Kidney epithelial cell (primary cell): ENCODE measurements at places on chromosomes 6 and 20. TPM values are rescaled to one million over a fixed set of nuclear protein-coding genes. Genes with fewer than 3 reads are reported as not detected.

DNA sequence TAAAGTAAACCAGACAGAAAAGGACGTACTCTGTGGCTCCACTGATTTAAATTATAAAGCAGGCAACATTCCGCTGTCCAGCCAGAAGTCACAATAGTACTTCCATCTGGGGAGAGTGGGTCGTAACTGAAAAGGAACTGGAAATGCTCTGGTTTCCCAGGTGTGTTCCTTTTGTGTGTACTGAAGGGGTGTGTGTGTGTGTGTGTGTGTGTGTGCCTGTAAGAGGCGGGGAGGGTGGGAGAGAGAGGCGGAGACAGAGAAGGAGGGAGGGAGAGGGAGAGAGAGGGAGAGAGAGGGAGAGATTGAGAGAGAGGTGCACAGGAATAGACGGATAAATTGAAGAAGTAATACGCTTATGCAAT, 178.4 kb upstream of the ZNF184 start:
- DNase-seq = no peak

GRCh38 chr20:51517839-51518238, 24.7 kb downstream of the NFATC2 start:
- no peak for DNase-seq

- no peak for DNase-seq
Measured at GRCh38 chr6:15143540-15143939, 102.3 kb upstream of the JARID2 start.

DNA sequence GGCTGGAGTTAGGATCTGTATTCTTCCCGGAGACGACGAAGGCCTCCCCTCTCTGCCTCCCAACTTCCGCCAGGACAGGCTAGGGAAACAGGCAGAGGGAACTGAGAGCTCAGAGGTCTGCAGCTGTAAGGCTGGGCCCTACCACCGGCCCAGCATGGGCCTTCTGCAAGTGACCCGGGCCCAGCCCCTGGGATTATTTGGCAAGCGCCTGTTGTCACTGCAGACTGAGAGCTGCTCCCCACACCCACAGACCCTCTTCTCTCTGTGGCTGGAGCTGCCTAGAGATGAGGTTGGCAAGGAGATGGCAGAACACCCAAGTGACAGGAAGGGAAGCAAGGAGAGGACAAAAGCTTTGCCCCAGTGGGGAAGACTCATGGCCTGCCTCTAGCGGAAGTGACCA, 212.6 kb downstream of the ZDHHC14 start:
- no peak for DNase-seq

DNA sequence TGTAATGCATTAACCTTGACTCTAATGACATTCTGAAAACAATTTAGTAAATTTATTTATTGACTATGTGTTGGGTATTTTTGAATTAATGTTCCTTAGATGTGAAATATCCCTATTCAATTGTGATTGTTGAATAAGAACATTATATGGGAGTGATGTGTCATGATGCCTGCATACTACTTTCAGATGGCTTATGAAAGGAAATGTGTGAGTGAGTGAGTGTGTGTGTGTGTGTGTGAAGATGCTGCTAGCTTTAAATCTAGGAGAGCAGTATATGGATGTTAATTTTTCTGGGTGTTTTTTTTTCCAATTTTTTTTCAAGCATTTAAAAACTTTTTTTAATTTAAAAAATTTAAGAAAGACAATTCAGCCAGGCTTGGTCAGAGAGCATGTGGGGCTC, 32.5 kb upstream of the NT5E start:
- DNase-seq = no peak

GRCh38 chr20:41956338-41957074, 338.3 kb upstream of the CHD6 start:
- no peak for DNase-seq

Gene SRMS
- total RNA-seq = 0.48 TPM in 1 of 2 replicates, not detected in the other

Gene DEFB132
- total RNA-seq = not detected in 2 replicates

GRCh38 chr6:5995658-5995948, 11.1 kb downstream of the NRN1 start:
- no peak for DNase-seq

DNA sequence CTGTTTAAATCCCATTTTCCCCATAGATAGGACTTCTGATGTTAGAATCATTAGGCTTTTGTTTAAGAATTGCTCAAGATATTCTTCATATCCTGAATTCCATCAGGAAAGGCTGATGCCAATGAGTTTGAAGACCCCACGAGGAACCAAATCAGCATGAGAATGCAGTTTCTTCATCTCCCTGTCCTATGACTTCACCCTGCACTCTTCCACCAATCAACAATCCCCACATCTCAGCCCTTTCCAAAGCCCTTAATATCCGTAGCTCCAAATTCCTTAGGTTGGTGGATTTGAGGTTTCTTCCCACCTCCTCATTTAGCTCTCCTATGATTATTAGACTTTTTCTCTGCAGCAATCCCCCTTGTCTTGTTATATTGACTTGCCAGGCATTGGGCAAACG, 88.3 kb upstream of the PRND start:
- DNase-seq = no peak

Gene ZC2HC1B
- total RNA-seq = not detected in 2 replicates

Gene MTFR2
- 1.6 and 4.6 TPM in 2 replicates for total RNA-seq

DNA sequence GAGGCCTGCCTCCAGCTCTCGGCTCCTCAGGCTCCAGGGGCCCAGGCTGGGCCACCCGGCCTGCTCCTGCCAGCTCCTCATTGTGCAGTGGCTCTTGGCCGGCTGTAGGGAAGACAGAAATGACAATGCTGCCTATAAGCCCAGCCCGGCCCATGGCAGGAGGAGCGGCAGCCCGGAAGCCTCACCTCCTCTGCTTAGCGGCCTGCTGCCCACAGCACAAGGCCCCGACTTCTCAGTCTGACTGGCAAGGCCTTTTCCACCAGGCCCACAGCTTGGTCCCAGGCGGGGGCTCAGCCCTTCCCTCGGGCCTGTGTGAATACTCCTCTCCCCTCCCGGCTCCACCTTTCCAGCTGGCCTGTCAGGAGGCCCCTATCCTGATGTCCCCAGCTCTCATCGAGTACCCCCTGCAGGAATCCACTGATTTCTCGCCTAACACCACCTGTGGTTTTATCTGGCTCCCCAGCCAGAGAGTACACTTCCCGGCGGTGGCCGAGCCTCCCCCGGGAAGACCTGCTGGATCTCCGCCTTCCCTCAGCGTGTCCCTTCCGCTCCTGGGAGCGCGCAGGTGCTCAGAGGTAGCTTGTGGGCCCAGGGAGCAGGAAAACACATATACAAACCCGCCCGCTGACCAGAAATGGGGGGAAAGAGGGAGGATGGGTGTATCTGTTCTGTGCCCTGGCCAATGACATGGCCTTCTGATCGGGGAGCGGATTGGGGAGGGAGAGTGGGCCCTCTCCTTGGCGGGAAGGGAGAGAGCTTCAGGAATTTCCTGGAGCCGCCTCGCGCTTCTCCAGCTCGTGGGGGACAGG, 963 bp downstream of the DDRGK1 start:
- DNase-seq = no peak

Gene BMP7
- total RNA-seq = 21.8 and 30.5 TPM in 2 replicates

Gene SAMD5
- total RNA-seq = 4.9 and 6.1 TPM in 2 replicates

DNA sequence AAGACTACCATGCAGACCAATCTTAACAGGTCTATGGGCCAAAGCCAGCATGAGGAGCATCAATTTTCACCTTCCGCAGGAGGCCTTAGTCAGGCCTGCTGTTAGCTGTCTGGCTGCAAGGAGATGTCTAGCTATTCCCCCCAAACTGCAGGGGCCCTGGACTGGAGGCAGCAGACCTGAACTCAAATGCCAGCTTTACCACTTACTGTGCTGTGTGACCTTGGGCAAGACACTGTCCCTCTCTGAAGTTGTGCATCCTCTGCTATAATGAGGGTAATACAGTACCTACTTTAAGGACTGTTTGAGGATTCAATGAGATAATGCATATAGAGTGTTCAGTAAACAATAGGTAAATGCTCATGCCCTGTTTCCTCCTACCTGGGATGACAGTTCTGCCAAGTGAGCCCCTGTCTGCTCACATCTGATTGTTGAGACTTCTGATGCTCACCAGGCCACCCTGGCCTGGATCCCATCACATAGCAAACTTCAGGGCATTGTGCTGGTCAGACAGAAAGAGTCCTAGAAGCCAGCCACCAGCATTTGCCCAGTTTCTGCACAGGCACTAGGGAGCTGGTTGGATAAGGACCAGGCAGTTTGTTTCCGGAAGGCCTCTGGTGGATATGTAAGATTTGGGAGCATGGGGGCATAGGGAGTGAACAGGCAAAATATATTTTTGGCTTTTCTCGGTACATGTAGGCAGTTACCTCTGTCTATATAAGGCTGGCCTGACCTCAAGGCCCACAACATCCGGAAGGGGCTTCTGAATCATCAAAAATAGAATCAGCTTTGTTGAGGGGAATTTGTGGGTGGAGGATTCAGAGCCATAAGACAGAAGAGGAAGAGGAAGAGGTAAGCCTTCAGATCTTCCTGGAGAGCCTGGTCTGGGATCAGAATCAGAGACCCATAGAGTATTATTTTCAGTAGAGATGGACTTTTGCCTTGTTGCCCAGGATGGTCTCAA, 2.3 kb upstream of the OCSTAMP start:
- DNase-seq = no peak

DNA sequence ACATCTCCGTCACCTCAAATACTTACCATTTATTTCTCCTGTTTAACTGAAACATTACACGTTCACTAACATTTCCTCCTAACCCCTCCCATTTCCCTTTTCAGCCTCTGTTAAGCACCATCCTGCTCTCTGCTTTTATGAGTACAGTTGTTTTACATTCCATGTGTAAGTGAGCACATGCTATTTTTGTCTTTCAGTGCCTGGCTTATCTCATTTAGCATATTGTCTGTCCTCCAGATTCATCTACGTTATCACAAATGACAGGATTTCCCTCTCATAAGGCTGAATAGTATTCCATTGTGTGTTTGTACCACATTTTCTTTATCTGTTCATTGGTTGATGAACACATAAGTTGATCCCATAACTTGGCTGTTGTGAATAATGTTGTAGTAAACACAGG, 22.7 kb downstream of the TAF11 start:
- DNase-seq = no peak

Gene BPIFB2
- not detected in 2 replicates for total RNA-seq

Gene BEND3
- 6.6 and 7.7 TPM in 2 replicates for total RNA-seq

DNA sequence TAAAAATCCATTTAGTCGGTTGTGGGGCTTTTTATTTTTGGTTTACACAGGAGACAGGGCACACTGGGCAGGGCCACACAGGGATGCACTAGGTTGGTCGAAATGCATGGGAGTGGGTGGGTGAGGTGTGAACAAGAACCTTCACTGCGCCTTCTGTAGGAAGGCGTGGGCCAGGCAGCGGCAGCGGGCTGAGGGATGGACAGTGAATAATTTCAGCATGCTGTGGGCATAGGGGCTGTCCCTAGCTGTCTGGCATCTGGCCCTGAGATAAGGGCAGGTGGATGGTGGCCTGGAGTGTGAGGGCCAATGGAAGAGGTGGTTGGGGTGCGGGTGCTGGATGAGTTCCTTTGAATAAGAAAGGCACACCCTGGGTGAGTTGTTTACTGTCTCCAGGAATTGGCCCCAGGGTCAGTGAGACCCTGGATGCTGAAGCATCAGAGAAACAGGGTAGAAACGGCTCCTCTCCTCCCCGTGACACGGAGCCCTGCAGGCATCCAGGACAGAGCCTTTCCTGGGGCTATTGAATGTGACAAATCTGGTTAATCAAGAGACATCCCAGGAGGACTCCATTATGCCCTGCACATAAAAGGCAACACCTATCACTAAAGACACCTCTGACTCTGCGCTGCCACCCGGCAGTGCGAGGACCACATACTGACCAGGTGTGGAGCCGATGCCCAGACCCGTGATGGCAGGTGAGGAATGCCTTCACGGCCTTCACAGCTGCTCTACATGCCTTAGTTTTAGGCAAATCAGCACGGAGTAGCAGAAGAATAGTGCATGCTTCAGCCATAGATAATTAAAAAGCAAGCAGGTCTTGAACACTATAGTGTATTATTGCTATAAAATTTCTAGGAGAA, 123.0 kb upstream of the SNX9 start:
- DNase-seq = no peak

Gene NUP43
- total RNA-seq = 26.5 and 26.9 TPM in 2 replicates

DNA sequence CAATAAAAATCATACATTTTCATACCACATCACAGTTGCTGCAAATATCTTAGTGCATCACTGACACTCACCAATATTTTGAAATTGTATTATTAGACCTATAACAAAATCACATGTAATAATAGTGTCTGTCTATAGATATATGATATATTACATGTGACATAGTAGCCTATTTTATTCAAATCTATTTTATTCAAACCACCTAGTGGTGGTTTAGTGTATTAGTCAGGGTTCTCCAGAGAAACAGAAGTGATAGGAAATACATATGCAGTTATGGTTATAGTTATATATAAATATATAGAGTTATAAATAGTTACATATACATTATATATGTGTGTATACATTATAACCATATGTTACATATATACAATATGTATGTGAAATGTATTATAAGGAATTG, 366.5 kb upstream of the ARID1B start:
- DNase-seq = no peak

- DNase-seq = no peak
Measured at GRCh38 chr6:124885171-124885570, 77.1 kb upstream of the RNF217 start.

- DNase-seq = no peak
Measured at GRCh38 chr6:116234689-116235088, 19.2 kb downstream of the TSPYL4 start.

Gene ZNF184
- 5.8 and 6.0 TPM in 2 replicates for total RNA-seq

DNA sequence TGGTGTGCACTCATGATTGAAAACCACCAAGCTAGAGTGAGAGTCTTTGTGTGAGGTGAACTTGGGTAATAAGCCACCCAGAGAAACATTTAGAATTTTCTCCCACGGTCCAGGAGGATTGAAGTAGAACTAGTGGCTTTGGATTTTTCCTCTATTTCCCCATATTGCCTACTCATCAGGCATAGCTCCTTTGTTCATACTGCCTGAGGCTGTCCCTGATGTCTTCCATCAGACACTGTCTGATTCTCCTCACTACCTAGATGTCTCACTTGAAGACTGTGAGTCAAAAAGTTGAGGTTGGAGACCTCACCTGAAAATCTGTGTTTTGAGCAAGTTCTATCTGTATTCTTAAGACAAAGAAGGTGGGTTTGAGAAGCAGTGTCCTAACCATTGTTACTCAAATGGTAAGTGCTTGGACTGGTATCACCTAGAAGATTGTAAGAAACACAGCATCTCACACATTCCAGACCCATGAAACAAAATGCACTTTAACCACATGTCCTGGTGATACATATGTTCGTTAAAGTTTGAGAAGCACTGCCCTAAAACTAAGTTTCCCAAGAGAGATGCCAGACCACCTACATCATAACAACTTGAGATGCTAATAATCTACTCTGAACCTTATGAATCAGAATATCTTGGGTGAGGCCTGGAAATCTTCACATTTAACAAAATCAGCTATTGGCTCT, 523.4 kb upstream of the BTBD3 start:
- peak; percentile 39 for DNase-seq

Gene CALHM4
- not detected in 2 replicates for total RNA-seq
